Melanocyte of skin (primary cell): ENCODE measurements at places on chromosomes 12 and 14. TPM values are rescaled to one million over a fixed set of nuclear protein-coding genes. Genes with fewer than 3 reads are reported as not detected.

The LRRK2 gene
- 16.7 and 19.9 TPM in 2 replicates for total RNA-seq

The HOXC5 gene
- 0.93 and 1.7 TPM in 2 replicates for total RNA-seq

The SERPINA5 gene
- total RNA-seq = 0.33 and 1.2 TPM in 2 replicates

The CLBA1 gene
- 9.6 and 10.0 TPM in 2 replicates for total RNA-seq

The WNT1 gene
- total RNA-seq = not detected in 2 replicates
